Stimulated activated CD8-positive, alpha-beta memory T cell treated with anti-CD3 and anti-CD28 coated beads, Interleukin-4, amount 100 ng/mL, for 4 hours (primary cell): ENCODE measurements at places on chromosomes 5 and 9.
A peak's percentile ranks its signal among the peaks of the same experiment; 100 is the strongest.

- no peak for DNase-seq
Measured at GRCh38 chr5:142684508-142685041, 1.3 kb downstream of the FGF1 start.

- peak; percentile 34 for DNase-seq
Measured at GRCh38 chr5:132385326-132386105, 16.0 kb downstream of the SLC22A5 start.

GRCh38 chr5:122942164-122942914, 94.2 kb downstream of the PPIC start:
- DNase-seq = no peak

DNA sequence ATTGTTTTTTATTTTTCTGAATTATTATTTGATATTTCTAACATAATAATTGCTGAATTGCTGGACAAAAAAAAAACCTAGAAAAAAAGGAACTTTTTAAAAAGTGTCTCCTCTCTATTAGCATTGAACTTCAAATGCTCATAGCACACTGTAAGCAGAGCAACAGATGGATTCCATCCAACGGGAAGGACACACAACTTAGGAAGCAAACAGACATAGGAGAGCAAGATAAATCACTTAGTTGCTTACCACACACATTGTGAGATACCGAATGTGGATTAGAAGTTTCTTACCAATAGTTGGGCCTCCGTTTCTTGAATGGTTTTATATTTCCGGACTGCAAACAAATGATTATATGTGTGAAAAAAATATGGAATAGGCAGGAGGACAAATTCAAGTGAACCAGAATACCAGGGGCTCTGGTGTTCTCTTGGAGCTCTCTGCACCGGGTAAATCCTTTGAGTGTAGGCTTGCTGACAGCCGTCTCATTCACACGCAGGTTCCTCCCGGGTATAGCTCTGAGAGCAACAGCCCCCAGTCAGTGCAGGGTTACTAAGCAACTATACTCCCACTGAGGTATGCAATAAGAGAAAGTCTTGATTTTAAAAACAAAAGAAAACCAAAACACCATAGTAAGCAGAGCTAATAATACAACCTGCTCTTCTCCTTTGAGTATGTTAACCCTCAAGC, 217.6 kb downstream of the TMEM167A start:
- DNase-seq = no peak

DNA sequence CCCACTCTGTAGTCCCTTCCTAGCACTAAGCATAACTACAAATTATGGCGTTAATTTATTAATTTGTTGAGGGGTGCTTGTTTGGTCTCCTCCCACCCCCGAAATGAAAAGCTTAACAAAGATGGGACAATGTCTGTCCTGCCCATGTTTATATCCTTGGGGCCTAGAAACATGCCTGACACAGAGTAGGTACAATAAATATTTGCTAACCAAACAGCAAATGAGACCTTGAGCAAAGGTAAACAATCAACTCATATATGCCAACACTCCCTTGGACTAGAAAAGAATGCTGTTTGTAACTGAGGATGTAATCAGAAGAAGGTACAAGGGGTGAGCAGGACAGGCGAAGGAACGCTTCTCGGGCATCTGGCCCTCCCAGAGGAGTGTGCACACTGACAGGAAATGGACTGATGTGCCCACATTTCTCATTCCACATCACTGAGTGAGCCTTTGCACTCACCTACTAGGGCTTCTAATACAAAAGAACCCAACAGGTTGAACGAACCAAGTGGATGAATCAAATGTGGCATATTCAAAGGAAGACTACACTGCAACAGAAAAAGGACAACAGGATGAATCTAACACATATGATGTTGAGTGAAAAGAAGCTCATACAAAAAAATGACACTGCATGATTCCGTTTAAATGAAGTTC, 66.8 kb downstream of the MED27 start:
- no peak for DNase-seq
